Fibroblast of skin of scalp (primary cell): ENCODE measurements at places on chromosomes 4 and X.

- no peak for DNase-seq
Observed at GRCh38 chrX:37646254-37646653, 39.3 kb upstream of the XK start.

GRCh38 chrX:17459661-17460060 is 84.7 kb downstream of the NHS start:
- peak; percentile 45 for DNase-seq

DNA sequence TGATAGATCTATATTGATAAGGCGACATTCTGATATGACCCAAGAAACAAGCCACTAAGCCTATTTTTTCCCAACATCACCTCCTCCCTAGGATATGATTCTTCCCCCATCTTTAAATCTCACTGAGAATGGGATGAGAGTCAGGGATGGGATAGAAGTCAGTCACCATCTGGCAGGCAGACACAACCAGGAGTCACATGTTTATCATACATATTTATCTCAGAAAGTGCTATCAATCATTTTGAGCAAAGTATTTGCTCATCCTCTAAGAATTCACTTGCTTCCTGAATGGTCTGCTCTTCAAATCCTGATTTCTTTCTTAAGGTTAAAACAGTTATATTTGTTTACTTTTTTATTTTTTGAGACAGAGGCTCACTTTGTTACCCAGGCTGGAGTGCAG is 20.3 kb downstream of the DNAAF6 start:
- no peak for DNase-seq

- DNase-seq = peak; percentile 43
Observed at GRCh38 chr4:20422398-20422797, 170.7 kb downstream of the SLIT2 start.
